ENCODE measurements at places on chromosomes 5 and 9. TPM values are rescaled to one million over a fixed set of nuclear protein-coding genes. Genes with fewer than 3 reads are reported as not detected.

Gene IRX4
- polyA plus RNA-seq = 0.51 TPM

Gene TTC1
- polyA plus RNA-seq = 62.1 TPM

Gene BARX1
- polyA plus RNA-seq = 0.86 TPM

Gene STRBP
- 59.4 TPM for polyA plus RNA-seq

DNA sequence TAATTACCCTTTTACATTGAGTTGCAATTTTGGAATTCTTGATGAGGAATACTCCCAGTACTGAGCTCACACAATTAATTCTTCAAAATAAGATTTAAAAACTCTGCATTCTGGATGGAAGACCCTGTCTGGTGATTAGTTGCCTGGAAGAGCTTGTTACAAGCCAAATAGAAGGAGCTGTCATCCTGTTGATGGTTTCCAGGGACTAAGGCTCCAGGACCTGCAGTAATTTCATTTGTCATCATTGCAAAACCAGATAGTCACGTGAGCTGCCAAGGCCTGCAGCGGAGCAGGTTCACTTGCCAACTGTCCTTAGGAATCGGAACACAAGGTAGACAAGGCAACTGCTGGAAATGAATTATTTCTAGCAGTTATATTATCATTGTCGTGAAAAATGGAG lies 597.7 kb downstream of the CCDC171 start:
- DNase-seq = no peak

DNA sequence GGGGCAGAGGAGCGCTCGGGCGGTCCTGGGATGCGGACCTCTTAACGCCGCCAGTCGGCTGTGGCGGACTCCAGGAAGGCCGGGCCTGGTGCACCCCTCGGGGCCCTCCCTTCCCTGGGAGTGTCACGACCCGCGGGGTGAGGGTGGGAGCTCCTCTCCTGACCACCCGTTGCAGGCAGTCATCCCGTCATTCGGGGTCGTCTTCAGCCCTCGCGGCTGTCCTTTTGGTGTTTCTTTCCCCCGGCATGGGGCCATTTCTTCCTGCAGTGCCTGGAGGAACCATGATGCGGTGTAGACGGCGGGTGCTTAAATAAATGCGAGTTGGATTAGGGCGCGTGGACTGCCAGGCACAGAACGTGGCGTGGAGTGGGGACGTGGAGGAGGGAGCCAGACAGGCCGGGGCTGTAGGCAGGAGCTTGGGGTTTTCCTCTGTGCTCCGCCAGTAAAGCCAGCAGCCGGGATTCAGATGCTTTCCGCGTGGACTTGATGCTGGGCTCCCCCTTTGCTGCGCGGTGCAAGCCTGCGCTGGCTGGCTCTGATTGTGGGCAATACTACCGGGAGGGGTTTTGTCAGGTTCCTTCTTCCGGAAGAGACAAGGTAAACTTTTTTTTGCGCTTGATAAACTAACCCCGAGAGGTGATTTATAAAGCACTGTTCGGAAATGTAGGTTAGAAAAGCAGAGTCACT lies 868 bp downstream of the KDM4C start:
- peak; percentile 47 for DNase-seq

DNA sequence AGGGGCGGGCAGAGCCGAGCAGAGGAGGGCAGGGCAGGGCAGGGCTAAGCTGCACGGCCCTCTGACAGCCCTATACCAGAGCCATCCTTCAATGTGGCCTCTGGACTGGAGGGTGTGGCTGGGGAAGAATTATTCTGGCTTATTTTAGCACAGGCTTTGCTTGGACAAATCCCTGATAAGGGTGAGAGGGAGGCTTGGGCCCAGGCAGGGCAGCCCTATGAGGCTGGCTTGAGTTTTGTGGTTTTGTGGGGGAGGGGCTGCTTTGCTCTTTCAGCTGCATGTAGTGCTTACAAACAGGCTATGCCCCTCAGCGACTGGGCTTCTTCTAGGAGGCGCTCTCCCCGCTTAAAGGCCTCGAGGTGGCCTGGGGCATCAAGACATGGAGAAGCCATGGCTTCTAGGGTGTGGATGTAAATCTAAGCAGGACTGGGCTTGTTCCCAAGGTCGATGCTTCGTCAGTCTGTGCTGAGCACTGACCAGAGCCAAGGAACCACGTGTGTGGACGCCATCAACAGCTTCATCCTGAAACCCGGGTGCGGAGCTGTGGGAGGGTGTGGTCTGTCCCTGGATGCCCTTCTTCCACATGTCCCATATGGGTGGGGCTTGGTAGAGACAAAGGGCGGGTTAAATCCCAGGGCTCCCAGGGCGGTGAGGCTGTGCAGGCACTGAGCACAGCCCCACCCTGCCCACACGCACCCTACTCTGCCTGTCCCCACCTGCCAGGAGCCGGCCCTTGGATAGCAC lies 45.7 kb upstream of the IPPK start:
- DNase-seq = no peak

DNA sequence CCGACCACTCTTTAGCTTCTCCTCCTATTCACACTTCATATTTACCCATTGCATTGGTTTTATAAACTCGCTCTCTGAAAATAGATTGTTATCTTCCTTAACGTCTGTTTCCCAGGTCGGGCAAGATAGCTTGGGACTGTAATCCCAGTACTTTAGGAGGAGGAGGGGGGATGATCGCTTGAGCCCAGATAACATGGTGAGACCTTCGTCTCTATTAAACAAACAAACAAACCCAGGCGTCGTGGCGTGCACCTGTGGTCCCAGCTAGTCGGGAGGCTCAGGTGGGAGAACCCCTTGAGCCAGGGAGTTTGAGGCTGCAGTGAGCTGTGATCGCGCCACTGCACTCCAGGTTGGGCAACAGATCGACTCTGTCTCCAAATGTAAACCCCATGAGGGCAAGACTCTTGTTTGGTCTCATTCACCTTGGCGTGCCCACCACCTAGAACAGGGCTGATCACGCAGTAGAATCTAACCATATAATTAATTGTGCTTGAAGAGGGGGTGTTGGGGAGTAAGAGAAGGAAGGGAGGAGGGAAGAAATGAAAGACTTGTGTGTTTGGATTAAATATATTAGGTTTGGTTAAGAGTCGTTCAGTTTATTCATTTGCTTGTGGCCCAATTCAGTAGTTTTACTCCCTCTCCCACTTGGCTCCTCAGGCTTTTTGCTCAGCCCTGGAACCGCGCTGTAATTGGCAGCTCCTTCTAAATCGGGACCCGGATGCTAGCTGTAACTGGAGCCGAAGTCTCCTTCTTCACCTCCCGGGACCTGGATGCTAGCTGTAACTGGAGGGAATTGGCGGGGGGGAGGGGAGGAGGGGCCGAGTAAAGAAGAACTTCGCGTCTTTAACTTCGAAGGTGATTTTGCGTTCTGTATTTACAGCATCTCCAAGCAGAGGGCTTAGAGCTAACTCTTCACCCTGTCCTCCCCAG lies 24.9 kb downstream of the CDKN2A start:
- no peak for DNase-seq

DNA sequence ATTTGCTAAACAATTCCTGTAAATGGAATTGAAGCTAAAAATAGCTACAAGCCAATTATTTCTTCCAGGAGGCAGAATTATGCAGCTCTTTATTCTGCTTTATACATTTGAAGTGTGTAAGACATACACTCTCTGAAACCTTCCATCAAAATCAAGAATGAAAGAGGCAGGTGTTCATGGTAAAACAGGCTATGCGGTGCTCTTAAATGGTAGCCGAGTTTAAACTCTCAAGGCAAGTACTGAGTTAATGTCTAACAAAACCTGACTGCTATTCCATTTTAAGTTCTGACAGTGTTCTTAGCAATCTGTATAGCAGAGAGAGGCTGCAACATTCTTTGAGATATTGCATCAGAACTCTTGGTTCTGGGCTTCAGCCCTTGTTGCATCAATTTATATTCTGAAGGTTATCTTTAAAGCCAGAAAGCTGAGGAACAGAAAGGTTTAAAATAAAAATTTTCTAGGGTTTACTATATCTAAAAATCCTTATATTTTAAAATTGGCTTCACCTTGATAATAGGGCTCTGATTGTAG lies 248.3 kb upstream of the CCNG1 start:
- DNase-seq = no peak

DNA sequence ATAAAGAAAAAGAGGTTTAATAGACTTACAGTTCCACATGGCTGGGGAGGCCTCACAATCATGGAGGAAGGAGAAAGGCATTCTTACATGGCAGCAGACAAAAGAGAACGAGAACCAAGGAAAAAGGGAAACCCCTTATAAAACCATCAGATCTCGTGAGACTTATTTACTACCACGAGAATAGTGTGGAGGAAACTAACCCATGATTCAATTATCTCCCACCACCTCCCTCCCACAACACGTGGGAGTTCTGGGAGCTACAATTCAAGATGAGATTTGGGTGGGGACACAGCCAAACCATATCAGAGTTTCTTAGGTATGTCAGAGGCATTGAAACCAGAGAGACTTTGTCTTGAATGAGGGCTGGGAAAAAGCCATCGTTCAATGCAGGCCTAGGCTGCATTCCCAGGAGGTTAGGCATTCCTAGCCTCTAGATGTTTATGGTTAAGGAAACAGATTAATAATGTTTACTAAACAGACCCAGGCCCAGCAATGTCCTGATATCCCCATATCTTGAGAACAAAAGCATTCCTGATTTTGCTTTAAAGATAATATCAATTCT lies 7.5 kb upstream of the PAIP1 start:
- no peak for DNase-seq

DNA sequence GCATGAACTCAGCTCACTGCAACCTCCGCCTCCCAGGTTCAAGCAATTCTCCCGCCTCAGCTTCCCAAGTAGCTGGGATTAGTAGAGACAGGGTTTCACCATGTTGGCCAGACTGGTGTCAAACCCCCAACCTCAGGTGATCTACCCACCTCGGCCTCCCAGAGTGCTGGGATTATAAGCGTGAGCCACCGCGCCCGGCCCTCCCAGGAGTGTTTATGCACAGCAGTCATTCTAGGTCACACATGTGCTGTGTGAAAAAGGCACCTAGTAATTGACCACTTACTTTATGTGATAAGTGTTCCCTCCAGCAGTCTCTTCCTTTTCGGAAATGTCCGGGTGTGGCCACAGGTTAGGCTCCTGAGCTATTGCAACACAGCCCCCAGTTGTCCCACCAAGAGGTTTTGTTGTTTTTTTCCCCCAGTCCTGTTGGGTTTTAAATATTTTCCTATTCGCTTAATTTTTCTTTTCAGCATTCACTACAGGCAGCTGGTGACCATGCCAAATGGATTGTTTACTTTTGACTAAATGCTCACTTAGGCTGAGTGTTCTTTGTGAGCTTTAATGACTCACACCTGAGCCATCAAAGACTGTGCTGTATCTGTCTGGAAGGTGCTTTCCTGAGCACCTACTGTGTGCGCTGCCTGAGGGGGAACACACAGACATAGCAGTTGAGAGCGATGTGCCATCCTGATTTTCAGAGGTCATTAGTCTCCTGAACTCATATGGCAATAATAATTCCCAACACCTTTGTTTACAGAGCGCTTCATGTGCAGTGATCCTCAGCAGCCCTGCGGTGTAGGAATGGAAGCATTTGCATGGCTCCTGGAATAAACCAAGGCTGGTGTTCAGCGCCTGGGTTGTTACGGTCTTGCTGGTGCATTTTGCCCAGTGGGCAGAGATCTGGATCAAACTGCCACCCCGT lies 94.3 kb downstream of the MVB12B start:
- DNase-seq = no peak

GRCh38 chr5:132425975-132426524 lies 56.5 kb downstream of the SLC22A5 start:
- DNase-seq = no peak

- no peak for DNase-seq
These were observed 11.5 kb downstream of the SFXN1 start for GRCh38 chr5:175489693-175490443.

GRCh38 chr5:569358-569867 lies 42.7 kb upstream of the CEP72 start:
- DNase-seq = no peak

GRCh38 chr9:113139225-113139829 lies 11.5 kb upstream of the SLC31A2 start:
- no peak for DNase-seq

All from renal pelvis (tissue), 12 donors.